Activated naive CD4-positive, alpha-beta T cell treated with Interleukin-2 at 50 U/mL for 16 hours (primary cell): ENCODE measurements at places on chromosomes 7 and 10.

GRCh38 chr10:1526436-1527055 is 210.8 kb downstream of the ADARB2 start:
- no peak for DNase-seq

- peak; percentile 15 for DNase-seq
These were observed 34.2 kb downstream of the DNAJC12 start for GRCh38 chr10:67803588-67804394.

GRCh38 chr10:104441329-104442000 is 87.8 kb downstream of the CFAP58 start:
- DNase-seq: no peak

DNA sequence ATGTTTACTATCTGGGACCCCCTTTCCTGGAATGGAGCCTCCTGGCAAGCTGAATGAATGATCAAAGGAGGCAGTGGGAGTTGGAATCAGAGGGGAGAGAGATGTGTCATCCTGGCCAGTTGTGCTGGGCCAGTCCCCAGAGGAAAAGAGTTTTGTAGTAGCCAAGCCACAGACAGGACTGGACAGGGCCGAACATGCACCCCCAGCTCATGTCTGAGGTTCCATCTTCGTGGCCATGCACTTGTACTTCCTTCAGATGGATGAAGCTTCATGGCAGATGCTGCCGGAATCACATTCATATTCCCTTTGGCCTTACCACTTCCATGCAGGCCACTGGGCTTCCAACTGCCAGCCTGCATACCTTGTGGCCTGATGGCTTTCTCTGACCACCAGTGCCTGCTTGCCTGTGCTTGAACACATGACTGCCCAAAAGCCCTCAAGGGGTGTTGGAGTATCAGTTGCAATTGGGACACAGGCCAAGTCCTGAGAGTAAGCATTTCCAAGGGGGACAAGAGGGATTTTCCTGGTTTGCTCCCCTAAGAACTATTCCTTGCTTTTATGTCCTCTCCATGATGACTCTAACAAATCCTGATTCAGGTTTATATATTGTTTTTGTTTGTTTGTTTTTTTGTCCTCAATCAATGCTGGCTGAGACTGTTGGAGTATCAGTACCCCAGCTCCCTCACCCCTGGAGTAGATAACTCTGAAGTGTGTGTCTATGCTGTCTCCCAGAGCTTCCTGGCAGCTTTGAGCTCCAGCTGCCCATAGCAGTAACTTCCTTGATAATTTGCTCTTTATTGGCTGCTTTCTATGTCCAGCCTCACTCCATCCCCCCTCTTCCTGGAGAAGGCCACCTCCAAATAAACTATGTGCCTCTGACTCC is 63.6 kb downstream of the TMEM130 start:
- DNase-seq: no peak

DNA sequence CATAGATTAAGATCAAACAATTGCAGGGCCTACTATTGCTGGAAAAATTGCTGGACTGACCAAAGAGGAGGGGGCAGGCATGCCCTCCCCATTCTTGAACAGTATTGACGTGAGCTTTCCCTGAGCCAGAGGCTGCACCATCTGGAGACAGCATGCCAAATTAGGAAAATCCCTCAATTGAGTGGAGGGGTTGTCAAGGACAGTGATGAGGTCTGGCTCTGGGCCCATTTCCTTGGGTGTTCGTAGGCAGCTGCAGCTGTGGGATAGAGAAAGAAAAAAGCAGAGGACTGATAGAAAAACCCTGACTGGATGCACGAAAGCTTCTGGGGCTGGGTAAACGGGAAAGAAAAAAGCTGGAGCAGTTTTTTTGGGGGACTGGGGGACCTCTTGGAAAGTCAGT is 22.8 kb upstream of the ORC5 start:
- DNase-seq: no peak

- DNase-seq: peak; percentile 88
These were observed 46.7 kb downstream of the MICALL2 start for GRCh38 chr7:1412322-1413261.

DNA sequence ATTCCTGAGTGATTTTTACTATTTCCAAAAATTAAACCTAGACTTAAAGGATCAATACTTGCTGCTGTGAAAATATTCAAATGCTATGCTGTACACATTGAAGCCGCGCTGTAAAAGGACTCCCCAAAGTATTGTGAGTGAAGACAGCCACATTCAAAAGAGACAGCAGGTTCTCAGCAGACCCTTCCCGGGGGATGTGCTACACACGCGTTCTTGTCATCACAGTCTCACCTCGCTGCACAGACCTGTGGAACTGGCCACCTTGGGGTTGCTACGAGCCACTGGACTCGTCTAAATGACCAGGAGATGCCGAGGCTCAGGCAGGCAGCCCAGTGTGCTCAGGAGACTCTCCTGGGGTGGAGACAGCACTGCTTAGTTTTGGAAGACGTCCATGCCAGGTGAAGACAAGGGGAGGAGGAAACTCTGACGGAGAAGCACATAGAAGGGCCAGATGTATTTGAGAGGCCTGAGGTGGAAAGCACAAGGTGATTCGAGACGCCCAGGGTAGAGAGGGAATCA is 367.7 kb upstream of the SHH start:
- DNase-seq: no peak

GRCh38 chr10:22340329-22341189 is 4.7 kb upstream of the SPAG6 start:
- DNase-seq: peak; percentile 62

- no peak for DNase-seq
These were observed 124.2 kb downstream of the RNF32 start for GRCh38 chr7:156764766-156765165.

DNA sequence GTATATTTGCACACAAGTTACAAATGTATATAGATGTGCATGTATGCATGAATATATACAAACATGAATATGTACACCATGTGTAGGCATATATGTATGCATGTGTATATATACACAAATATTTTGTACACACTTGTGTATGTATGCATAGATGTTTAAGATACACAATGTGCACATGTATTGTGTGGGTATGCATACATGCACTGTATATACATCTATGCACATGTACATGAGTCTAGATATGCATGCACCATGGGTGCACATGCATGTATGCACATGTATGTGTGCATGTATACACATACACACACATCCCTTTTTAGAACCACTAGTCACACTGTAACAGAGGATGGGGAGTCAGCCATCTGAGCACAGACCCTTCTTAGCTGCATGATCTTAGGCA is 249.4 kb downstream of the COBL start:
- no peak for DNase-seq

DNA sequence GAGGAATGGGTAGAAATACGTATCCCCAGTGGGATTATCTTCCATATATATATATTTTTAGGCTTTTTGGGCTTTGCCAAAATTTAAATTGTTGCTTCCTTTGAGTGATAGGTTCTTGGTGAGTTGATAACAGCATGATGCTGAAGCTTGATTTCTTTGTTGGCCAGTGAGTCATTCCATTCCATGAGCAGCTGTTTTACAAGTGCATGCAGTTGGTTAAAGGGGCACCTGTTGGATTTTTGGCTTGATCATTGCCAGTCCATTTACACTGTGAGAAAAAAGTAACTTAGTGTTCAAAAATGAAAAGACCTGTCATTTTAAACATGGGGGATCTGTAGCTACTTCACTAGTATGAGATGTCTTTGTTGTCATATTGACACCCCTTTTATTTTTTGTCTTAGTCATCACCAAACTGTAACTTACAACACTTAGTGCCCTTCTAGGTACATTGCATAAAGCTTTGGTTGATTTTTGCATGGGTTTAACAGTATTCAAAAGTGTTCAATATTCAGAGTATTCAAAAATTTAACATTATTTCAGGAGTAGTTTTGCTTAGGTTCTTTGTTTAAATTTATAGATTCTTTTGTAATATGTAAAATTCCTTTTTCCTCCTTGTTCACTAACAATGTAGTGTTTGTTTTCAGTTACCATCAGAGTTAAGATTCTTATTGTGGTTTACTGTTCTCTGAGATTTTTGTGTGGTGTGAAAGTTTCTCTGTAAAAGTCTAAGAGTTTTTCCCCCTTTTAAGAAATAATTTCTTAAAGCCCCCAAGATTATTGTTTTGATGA is 8.8 kb downstream of the AKAP9 start:
- no peak for DNase-seq

DNA sequence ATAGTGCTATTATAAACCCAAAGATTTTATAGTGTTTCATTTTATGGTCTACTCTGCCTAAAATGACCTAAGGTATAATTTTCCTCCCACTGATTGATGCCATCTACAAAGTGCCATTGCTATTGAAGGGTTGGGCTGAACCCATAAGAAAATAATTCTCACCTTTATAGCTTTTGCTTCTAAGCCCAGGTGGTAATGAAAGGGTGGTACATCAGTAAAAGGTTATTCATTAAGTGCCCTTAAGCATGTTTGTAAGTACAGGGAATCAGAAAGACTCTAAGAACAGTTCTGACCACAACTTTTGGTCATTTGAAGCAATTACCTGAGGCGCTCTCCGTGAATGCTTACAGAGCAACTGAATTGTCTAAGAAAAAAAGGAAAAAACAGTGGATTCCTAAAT is 1247.3 kb downstream of the NXPH1 start:
- no peak for DNase-seq

GRCh38 chr7:155378580-155378934 is 79.4 kb upstream of the EN2 start:
- no peak for DNase-seq

DNA sequence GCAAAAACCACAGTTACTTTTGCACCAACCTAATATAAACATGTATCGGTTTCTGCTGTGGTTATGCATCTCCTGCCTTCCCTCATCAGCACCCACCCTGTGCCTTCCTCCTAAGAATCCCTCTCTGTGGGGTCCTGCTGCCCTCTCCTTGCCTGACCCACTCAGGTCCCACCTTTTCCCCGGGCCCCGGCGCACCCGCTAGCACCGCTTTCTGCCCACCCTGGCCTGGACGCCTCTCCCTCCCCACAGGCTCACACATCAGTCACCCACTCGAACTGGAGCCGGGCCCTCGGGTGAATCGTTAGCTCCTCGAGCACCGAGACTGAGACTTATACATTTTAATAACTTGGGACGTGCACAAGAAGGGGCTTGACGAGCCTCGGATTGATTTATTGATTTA is 110.5 kb downstream of the ADARB2 start:
- no peak for DNase-seq

DNA sequence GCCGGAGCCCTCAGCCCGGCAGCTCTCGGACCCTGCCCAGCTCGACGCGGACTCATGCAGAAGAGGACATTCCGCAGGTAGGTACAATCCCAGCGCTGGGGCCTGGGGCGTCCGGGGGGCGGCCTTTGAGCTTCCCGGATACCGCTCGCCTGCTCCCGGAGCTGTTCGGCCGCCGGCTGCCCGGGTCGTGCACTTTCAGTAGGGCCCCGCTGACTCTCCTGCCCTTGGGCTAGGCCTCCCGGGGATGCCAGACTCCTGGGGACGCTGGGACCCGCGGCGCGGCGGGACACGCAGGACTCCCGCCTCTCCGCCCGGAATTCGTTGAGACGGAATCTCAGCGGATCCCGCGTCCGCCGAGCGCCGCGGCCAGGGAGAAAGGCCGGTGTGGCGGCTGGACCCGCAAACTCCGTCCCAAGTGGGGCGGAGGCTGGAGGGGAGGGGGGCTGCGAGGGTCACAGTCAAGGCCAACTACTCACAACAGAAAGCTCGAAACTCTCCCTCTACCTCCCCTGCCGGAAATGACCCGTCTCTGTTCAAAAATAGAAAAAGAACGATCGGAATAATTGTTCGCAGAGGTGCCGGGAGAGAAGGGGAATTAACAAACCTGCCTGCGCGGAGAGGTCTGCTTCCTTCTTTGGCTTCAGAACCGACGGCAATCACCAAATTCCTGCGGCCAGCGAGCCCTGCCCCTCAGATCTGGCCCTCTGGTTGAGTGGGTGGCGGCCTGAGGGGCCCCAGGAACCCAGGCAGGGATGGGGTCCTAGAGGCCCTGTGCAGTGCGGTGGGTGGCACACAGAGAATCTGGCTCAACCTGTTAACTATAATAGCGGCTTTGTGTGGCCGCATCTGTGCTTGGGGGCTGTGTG is 9.2 kb downstream of the TLX1 start:
- no peak for DNase-seq

DNA sequence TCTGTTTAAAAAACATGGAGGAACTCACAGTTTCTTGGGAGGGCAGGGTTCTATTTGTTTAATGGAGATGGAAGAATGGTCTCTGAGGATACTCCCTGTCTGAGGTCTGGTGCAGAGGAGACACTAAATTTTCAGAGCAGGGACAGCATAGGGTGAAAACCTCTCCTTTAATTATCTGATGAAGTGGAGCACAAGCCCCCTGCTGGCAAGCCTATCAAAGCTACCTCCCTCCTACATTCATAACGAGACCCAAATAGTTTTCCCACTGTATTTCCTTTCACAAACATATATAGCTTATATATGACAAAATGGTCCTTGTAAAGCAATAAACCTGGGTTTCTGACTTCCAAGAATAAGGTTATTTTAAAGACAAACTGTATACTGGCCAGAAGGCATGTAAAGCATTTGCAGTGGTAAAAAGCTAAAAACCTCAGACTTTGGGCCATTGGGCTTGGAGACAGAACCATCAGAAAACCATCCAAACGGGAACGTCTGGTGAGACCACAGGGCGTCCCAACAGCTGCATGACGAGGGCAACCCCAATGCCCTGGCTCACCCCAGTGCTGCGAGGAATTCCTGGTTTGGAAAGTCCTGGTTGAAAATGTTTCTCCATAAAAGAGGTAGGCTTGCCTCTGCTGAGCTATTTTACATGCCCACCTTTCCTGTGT is 201.3 kb downstream of the FANK1 start:
- no peak for DNase-seq

DNA sequence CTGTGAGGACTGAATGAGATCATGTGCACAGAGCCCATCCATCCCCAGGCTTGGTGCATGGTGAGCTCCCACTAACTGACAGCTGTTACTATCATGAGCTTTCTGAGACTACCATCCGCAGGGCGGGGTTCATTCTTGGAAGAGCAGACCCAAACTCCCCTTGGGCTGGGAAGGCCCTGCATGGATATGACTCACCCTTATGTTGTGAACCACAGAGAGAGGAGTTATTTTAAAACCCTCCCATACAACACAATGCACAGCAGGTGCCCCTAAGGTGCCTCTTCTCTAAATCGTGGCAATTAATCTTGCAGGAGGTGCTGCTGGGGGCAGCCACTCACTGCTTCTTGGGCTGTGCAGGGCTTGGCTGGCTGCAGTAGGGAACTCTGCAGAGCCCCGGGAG is 219.1 kb downstream of the GFRA1 start:
- DNase-seq: no peak

DNA sequence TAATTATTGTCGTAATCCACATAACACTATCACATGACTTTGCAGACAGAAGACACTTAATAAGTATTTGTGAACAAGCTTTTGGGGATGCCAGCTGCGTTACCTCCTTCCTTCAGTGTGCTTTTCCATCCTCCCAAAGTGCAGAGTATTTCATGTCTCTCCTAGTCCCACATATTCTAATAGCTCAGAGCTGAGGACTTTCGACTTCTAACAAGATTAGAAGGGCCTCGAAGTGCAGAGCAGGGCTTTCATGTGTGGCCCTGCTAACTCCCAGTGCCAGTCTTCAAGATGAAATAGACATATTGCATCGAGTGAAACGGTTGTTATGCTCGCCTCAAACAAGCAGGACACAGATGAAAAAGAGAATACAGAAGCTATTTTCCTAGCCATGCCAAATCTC is 125.7 kb upstream of the RNF32 start:
- no peak for DNase-seq
